ENCODE measurements at places on chromosomes 11 and 22.

- no peak for DNase-seq
Observed at GRCh38 chr11:134474942-134475341, 62.9 kb upstream of the B3GAT1 start.

DNA sequence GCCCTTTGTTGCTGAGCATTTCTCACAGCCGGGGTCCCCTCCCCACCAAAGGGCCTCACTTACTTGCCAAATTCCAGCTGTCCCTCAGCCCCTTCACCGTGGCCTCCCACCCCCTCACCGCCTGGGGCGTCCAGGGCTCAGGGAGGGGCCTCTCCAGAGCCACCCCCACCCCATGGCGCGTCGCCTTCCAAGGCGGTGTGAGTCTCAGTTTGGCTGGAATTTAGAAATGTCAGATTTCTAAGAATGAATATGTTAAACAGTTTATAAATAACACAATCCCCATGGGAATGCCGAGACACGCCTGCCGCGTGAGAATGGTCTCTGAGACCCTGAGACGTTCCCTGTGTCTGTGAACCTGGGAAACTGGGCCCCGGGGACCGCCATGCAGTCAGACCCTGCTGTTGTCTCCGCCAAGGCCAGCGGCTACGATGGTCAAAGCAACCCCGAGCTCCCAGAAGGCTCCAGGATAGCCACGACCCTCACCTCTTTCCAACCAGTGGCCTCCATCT, 28.9 kb downstream of the CELSR1 start:
- DNase-seq = no peak

- no peak for DNase-seq
Observed at GRCh38 chr11:70618431-70619101, 220.2 kb downstream of the CTTN start.

- DNase-seq = peak; percentile 6
Observed at GRCh38 chr22:22171357-22172218, 73.0 kb upstream of the VPREB1 start.

GRCh38 chr11:44579302-44579761, 13.9 kb downstream of the CD82 start:
- DNase-seq = no peak

GRCh38 chr11:43504316-43504950, 145.7 kb downstream of the TTC17 start:
- peak; percentile 35 for DNase-seq

DNA sequence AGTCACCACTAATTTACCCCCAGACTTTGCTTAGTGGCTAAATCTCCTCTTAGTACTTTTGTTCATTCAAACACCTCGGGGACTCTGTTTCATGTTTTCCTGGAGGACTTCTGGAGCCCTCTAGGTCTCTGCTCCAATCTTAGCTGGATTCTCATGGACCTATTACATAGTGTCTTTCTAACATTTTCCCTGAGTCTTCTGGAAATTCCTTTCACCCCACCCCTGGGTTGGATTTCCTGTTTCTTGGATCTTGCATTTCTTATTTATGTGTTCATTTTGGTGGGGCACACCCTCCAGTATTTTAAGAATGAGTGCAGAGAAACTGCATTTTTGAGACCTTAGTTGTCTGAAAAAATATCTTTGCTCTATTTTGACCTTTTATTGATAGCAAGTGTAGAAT, 220.1 kb downstream of the BLID start:
- DNase-seq = no peak

DNA sequence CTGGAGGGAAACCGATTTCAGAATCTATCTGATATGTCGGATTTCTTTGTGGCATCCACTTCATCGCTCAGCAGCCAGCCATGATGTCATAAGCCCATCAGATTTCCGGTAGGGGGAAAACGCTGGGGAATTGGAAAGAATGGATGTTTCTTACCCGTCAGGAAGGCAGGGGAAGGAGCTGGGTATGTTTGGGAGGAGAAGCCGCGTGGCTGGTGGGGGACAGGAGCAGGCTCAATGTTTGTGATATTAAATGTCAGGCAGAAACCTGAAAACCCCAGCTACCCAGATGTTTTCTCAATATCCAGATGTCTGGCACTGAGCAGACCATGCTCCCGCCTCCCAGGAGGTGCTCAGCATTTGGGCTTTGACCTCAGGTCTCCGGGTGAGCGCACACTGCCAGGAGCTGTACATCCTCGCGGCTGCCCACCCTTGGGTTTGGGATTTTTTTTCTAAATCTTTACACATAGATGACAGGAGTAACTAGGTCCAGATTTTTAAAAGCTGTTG, 67.5 kb downstream of the NFAM1 start:
- no peak for DNase-seq

DNA sequence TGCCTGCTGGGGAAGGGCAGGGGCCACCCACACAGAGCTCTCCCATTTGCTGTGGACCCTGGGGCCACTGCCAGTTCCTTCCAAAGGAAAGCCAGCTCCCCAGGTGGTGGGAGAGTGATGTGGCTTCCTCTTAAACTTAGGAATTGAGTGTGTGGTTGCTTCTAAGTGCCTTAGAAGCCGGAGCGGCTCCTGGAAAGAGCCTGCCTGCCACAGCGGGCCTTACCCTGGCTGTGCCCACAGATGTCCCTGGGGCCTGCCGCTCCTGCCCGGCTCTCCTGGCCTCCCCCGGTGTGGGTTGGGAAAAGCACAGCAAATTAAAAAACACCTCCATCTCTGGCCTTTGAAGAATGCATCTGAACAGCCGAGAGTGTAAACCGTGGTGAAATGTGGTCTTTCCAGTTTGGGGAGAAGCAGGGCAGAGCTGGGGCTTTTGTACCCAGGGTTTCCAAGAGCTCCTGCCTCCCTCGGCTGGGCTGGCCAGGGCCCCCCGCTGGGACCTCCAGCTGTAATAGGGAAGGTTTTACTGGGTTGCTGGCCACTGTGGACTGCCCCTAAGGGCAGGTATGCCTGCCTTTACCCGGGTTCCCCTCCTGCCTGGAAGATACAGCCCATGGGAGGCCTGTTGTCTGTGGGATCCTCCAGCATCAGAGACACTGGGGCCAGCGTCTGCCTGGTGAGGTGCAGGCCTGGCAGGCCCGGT, 30.2 kb downstream of the LRP5 start:
- DNase-seq = no peak

- no peak for DNase-seq
Observed at GRCh38 chr11:134759274-134759673, 347.2 kb upstream of the B3GAT1 start.

DNA sequence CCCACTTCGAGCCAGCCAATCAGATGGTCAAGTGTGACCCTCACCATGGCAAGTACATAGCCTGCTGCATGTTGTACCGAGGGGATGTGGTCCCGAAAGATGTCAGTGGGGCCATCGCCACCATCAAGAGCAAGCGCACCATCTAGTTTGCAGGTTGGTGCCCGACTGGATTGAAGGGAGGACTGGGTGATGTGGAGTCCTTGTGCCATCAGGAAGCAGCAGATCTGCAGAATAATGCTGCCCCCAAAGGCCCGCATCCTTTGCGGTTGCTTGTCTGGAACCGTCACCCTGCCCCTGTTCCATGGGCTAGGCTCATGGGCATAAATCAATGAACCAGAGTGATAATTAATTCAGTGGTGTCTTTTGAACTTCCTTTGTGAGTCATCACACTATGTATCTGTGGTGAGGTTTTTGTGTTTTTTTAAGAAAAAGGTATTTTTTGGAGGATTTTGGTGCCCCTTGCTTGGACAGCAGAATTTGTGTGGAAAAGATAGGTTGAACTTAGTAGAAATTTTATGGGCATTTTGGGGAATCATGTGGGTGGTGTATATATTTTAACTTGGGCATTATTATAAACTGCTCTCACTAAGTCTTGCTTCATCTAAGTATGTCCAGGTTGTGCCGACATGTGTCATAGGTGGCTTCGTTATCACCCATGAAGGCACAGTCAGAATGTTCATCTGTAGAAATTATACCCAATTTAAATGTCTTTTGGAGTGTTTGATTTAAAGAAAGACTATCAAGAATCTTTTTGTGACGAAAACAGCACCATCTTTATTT, 22.3 kb downstream of the LRRC74B start:
- DNase-seq = no peak

GRCh38 chr11:108093128-108093904, 28.1 kb upstream of the ACAT1 start:
- DNase-seq = no peak

GRCh38 chr11:28659716-28660348, 551.6 kb downstream of the METTL15 start:
- no peak for DNase-seq

- DNase-seq = no peak
Observed at GRCh38 chr11:20839231-20839630, 169.8 kb downstream of the NELL1 start.

DNA sequence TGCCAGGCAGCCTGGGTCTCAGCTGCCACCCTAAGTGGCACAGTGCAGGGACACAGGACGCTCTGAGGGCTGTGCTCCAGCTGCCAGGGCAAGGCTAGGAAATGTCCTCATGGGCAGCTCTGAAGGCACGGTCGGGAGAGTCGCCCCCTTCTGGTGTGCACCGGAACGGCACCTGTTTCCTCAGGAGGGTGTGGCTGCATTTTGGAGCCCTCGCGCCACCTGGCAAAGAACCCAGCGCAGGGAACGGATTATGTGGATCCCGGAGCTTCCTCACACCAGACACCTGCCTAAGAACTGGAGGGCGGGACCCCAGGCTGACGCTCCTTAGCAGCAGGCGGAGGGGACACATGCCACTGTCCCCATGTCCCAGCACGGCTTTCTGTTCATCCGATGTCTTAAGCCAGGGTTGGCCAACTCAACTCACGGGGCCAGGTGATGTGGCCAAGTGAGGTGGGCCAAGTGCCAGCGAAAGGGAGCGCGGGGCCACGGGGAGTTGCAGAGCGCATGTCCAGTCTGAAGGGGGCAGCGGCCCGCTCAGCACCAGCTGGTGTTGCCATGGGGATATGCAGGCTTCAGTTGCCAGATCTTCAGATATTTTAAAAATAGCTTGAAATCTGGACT, 5.1 kb upstream of the SLC22A8 start:
- no peak for DNase-seq

DNA sequence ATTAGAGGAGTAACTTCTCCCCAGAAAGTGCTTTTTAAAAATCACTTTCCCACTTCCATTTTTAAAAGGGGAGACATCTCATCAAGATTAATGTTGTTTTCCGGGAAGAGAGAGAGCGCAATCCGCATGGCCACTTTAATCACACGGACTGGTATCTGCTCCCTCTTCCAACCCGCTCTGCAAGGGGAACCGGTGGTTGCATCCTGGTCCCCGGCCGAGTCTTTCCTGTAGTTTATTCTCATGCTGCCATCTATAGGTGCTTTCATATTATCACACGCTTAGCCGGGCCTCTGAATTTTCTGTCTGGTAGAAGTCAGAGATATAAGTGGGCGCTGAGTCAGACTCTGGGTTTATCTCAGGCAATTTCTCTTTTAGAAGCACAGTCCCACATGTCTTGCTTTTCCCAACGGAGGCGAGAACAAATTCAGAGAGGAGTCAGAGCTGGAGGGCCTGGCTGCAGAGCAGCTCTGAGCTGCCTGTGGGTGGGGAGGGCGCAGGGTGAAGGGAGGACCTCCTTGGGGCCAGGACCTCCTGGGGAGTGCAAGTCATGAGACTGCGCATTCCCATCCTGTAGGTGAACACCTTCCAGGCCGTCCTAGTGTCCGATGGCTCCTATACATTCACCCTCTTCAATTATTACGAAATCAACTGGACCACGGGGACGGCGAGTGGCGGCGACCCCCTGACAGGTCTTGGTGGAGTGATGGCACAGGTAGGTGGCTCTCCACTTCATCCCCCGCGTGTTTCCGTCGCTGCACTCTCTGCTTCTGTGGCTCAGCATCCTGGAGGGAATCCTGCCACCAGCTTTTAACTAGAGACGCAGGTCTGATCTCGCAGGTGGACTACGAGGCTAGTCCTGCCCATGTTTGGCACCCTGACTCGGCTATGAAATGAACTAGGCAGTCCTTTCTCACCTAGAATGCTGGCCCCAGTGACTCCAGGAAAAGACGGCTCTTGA, 11.7 kb downstream of the TECTA start:
- peak; percentile 73 for DNase-seq

DNA sequence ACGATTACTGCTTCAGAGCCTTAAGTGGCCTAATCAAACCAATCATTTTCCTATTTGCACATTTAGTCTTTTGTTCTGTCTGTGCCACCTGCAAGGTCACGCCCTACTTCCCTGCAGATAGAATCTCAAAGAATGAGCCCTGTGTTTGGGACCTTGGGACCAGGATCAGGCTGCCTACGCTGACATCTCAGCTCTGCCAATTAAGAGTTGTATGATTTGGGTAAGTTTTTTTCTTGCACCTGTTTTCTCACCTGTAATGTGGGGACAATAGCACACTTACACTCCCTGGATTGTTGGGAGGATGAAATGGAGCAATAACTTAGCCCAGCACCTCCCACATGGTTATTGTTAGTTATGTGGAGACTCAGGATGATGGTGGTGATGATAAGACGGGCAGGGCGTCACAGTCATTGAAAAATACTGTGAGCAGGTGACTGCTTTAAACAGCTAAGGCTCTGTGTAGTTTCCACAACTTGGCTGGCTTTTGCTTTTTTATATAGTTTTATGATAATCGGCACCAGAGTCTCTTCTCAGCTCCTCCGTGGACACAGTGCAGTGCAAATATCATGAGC, 155.0 kb downstream of the ADAMTS15 start:
- DNase-seq = no peak

DNA sequence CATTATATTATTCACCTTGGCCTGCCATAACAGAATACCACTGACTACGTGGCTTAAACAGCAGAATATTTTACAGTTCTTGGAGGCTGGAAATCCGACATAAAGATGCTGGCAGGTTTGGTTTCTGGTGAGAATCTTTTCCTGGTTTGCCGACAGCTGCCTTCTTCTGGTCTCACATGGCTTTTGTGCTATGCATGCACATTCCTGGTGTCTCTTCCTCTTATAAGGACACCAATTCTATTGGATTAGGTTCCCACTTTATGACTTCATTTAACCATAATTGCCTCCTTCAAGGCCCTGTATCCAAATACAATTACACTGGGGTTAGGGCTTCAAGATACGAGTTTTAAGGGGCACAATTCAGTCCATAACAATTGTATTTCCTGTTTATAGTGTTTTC, 17.1 kb downstream of the RNF214 start:
- no peak for DNase-seq

GRCh38 chr11:108698844-108699642, 34.2 kb downstream of the DDX10 start:
- no peak for DNase-seq

DNA sequence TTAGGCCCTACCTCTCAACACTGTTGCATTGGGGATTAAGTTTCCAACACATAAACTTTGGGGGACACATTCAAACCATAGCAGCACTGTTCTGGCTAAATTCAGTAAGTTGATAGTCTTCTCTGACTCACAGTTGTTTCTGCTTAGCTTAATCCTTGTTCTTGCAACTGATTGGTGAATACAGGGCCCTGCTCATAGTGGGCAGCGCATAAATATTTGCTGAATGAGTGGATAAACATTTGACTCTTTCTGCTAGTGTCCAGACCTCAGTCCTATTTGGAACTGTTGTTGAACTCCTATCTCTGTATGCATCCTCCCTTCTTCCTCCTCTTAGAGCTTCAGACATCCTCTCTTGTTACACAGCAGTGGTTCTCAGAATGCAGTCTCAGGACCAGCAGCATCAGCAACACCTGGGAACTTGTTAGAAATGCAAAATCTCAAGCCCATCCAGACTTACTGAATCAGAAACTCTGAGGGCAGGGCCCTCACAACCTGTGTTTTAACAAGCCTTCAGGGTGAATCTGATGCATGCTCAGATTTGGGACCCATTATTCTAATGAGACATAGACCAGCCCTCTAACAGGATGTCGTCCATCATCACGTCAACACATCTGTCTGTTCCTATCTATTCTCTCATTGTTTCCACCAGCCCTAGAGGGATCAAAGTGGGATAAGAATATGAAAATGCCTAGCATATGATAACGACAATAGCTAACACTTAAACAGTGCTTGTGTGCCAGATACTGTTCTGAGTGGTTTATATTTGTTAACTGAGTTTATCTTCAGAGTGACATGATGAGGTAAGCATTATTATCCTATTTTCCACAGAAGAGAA, 22.3 kb downstream of the SPON1 start:
- DNase-seq = no peak

Data from HTR-8/SVneo (cell line).